ENCODE measurements at places on chromosomes 3 and 15. TPM values are rescaled to one million over a fixed set of nuclear protein-coding genes. Genes with fewer than 3 reads are reported as not detected.

Gene LRRK1
- 31.5 TPM for total RNA-seq

Gene GP5
- not detected for total RNA-seq

Gene SI
- total RNA-seq: not detected

Gene UNC13C
- 0.21 TPM for total RNA-seq

- peaks cover 60% of the 10 kb centered on the region for H3K4me1 ChIP-seq
- H3K4me3 ChIP-seq: no peak overlapping the region
- DNase-seq: no peak
Measured at GRCh38 chr3:188472336-188472735, 318.4 kb downstream of the LPP start.

DNA sequence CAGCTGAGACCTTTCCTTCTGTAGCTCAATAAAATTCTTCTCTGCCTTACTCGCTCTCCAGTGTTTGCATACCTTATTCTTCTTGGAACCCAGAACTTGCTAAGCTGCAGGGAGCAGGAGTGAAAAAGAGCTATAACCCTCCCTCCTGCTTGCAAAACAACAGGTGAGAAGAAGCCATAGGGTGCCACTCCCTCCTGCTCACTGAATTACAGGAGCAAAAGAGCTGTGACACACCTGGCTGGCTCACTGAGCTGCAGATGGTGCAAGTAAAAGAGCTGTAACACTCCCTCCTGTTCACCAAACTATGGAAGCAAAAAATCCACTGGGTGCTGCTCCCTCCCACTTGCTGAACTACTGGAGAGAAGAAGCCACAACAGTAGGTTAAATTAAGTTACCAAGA is 44.2 kb upstream of the C2CD4B start:
- H3K27me3 ChIP-seq: no peaks in the 10 kb centered on the region
- no peaks in the 10 kb centered on the region for H3K4me1 ChIP-seq
- H3K27ac ChIP-seq: no peak overlapping the region
- H3K36me3 ChIP-seq: no peaks in the 10 kb centered on the region
- no peak for DNase-seq
- H3K4me3 ChIP-seq: no peak overlapping the region

DNA sequence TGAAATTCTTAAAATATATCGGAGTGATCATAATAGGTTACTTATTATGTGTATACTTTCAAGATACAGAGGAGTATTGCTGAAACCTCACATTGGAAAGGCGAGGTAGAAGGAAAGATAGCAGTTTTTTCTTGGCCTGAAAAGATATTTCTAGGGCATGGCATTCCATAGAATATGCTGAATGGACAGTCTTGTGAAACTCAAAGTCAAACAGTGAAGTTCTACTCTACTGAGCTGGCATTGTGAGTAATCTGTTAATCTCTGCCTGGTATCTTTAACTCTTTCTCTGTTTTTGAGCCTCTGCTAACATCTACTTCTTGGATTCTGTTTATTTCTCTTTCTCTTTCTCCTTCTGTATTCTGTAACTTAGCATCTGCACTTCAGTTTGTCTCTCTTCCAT is 176.3 kb upstream of the ZBTB20 start:
- peaks cover 5% of the 10 kb centered on the region for H3K4me1 ChIP-seq
- no peaks in the 10 kb centered on the region for H3K27me3 ChIP-seq
- H3K36me3 ChIP-seq: no peaks in the 10 kb centered on the region
- no peak for DNase-seq

DNA sequence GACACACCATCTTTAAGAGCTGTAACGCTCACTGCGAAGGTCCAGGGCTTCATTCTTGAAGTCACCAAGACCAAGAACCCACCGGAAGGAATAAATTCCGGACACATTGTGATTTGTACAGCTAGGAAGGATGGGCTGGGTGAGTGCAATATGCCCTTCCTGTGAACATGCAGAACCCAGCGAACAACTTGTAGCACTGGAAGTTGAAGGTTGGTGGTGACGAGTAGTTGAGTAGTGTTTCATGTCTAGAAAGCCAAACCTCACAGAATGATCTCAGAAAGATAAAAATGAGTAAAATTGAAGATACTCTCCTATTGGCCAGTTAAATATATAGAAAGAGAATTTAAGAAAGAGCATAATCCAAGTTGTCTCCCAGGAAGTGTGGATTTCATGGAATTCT is 462.2 kb upstream of the CFAP20DC start:
- no peak for DNase-seq
- H3K4me1 ChIP-seq: no peaks in the 10 kb centered on the region
- no peak overlapping the region for H3K27ac ChIP-seq
- no peak overlapping the region for H3K4me3 ChIP-seq
- H3K27me3 ChIP-seq: no peaks in the 10 kb centered on the region

- no peak within 1 kb of the TSS for H3K27ac ChIP-seq
- no peaks in the 10 kb centered on the region for H3K36me3 ChIP-seq
- H3K27me3 ChIP-seq: no peaks in the 10 kb centered on the region
- no peak for DNase-seq
Measured at GRCh38 chr15:33968224-33968623, at the start of gene CHRM5. TSS of gene CHRM5 (plus strand) at chr15:33968497. CDS start at chr15:34062718, 94,221 bp downstream.

- H3K4me3 ChIP-seq: no peak overlapping the region
- DNase-seq: peak; percentile 28
- H3K27ac ChIP-seq: peak overlapping the region; percentile 56
- no peaks in the 10 kb centered on the region for H3K36me3 ChIP-seq
- no peaks in the 10 kb centered on the region for H3K27me3 ChIP-seq
Measured at GRCh38 chr3:148790851-148791735, 36.5 kb upstream of the CPB1 start.

DNA sequence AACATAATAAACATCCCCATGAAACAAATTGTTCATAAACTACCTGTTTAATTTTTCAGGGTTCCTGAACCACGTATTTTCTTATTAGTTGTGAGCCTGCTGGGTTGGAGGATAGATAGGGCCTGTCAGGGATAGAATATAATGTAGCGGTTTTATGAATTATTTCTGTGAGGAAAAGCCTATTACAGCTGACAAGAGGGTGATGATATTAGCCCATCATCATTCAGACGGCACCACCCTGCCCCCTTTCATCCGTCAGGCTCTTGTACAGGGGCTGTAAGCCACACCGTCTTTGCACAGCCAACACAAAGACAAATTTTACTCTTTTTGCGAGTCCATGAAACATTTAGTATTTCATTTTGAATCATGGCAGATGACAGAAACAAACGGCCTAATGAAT is 335.3 kb upstream of the TMCO5A start:
- H3K4me1 ChIP-seq: no peaks in the 10 kb centered on the region
- no peak for DNase-seq
- no peaks in the 10 kb centered on the region for H3K36me3 ChIP-seq
- H3K4me3 ChIP-seq: no peak overlapping the region
- no peaks in the 10 kb centered on the region for H3K27me3 ChIP-seq

DNA sequence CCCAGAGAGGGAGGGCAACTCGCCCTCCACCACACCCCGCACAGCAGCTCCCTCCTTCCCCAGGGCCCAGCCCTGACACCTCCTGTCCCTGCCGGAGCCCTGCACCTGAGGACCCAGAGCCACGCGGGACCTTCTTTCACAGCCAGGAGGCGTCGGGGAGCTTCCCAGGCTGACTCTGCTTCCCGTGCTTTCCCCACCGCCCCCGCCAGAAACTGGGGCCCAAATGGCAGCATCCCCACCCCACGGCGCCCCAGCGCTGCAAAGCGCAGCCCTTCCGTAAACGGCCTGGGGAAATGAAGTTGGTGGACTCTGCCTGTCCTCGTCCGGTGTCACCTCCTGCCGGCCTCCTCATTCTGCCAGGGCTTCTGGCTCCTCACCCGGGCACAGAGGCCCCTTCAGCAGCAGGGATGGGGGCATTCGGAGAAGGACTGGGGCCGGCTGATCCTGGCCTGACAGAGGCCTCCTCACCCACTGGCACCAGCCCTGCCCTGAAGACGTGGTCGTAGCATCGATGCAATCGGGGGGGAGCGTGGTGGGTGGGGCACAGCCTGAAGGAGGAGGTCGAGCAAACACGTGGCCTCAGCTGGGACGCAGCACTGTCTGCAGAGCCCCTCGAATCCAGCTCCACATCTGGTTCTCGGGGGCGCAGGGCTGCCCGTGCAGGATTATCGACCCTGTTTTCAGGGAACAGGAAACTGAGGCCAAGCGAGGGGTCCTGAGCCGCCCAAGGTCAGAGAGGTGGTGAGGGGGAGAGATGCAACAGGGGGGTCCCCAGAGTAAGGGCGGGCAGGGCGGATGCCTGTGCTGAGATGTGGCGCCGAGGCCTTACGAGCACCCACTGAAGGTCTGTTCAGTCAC is 235.4 kb downstream of the XXYLT1 start:
- H3K4me3 ChIP-seq: no peak overlapping the region
- peaks cover 5% of the 10 kb centered on the region for H3K4me1 ChIP-seq
- no peaks in the 10 kb centered on the region for H3K36me3 ChIP-seq
- H3K27me3 ChIP-seq: no peaks in the 10 kb centered on the region

DNA sequence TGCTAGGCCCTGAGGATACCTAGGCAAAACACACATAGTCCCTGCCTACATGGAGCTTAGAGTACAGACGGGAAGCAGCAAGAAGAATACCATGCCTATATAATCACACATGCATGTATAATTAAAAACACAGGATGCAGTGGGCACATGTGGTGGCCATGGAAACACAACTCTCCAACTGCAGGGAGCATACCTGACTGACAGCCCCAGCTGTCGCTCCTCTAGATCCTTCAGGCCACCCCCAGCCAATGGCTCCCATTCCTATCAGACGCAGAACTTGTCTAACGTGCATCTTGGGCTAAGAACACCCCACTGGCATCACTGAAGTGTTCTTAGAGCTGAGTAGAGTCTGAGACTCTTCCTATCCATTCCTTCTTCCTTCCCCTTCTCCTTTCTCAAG is 125.5 kb upstream of the FRMD4B start:
- no peaks in the 10 kb centered on the region for H3K27me3 ChIP-seq
- H3K4me3 ChIP-seq: no peak overlapping the region
- no peaks in the 10 kb centered on the region for H3K36me3 ChIP-seq
- peaks cover 9% of the 10 kb centered on the region for H3K4me1 ChIP-seq
- H3K27ac ChIP-seq: no peak overlapping the region

DNA sequence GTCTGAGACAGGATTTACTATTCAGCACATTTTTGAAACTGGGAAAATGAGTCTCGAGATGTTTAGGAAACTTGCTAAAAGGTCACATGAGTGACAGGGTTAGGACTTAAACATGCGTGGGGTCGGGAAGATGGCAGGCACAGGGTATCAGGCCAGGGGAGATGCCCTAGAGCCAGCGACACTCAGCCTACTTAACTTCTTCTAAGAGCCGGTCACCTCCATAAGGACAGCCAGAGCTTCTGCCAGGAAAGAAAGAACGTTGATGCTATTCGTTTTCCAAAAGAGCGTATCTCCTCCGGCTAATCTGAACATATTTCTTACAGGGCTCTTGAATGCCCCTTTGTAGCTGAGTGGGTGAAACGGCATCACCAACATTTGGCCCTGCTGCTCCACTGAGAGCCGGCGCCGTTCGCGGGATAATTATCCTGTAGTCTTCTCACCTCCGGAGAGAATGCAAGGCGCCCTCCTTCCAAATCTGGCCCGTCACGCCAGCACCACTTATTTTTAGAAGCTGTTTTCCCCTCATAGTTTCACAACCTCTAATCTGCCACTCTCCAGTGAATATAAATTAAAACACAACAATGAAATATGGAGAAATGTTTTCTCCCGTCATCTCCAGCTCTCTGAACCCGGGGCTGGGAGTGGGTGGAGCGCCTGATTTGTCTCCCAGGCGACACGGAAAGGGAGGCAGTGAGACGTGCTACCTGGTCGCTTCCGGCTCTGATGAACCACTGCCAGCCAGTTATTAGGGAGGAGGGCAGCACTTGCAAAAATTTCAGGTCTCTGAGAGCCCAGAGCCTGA is 58.5 kb downstream of the LIPC start:
- no peak overlapping the region for H3K4me3 ChIP-seq
- H3K36me3 ChIP-seq: no peaks in the 10 kb centered on the region
- no peak overlapping the region for H3K27ac ChIP-seq
- H3K27me3 ChIP-seq: no peaks in the 10 kb centered on the region

GRCh38 chr3:73465926-73466325 is 158.8 kb downstream of the PDZRN3 start:
- no peaks in the 10 kb centered on the region for H3K27me3 ChIP-seq
- H3K4me3 ChIP-seq: no peak overlapping the region
- no peaks in the 10 kb centered on the region for H3K4me1 ChIP-seq

- DNase-seq: no peak
- no peaks in the 10 kb centered on the region for H3K4me1 ChIP-seq
- no peak overlapping the region for H3K4me3 ChIP-seq
- H3K27me3 ChIP-seq: no peaks in the 10 kb centered on the region
- H3K27ac ChIP-seq: no peak overlapping the region
Measured at GRCh38 chr3:134704133-134704532, 53.3 kb upstream of the KY start.

- no peak for DNase-seq
- H3K27ac ChIP-seq: no peak overlapping the region
- peaks cover 38% of the 10 kb centered on the region for H3K27me3 ChIP-seq
Measured at GRCh38 chr3:54120657-54121413, 1.5 kb upstream of the CACNA2D3 start.

DNA sequence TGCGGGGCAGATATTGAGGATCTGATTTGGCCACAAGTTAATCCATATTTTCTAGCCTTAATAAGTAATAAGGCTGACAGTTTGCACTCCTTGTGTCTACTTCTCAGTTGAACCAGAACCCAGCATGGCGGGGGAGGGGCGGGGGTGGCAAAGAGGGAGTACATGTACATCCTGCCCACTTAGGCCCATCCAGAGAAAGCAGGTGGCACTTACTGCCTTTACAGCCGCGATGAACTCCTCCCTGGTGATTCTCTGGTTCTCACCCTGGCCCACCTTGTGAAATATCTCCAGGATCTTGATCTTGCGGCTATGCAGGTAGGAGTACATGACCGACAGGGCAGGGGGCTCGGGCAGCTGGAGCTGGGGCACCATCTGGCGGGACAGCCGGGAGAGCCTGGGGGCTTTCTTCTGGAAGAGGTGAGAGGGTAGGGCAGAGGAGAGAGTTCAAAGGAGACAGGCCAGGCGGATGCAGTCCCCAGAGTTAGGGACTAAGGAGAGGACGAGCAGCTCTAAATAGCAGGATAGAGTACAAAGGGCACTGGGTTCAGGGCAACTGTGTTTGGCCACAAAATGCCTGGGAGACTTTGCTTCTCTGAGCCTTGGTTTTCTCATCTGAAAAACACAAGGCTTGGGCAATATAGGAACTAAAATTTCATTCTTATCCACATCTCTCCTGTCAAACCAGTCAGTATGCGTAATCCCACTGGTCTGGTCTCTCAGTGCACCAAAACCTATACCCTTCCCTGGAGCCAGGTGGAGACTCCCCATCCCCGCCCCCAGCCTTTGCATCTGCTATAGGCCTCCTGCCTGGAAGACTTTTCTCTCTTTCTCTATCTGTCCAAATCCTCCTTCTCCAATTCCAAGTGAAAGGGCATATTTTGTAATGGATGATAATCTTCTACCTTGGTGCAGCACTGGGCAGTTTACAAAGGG is 10.1 kb downstream of the EFCAB12 start:
- H3K27me3 ChIP-seq: no peaks in the 10 kb centered on the region
- no peak overlapping the region for H3K27ac ChIP-seq
- no peaks in the 10 kb centered on the region for H3K36me3 ChIP-seq
- no peak overlapping the region for H3K4me3 ChIP-seq

DNA sequence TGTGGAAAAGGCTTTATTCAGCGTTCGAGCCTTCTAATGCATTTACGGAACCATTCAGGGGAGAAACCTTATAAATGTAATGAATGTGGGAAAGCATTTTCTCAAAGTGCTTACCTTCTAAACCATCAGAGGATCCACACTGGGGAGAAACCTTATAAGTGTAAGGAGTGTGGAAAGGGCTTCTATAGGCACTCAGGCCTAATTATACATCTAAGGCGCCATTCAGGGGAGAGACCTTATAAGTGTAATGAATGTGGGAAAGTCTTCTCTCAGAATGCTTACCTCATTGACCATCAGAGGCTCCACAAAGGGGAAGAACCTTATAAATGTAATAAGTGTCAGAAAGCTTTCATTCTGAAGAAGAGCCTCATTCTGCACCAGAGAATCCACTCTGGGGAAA is 6.2 kb upstream of the ZNF35 start:
- H3K36me3 ChIP-seq: peaks cover 75% of the 10 kb centered on the region
- H3K27me3 ChIP-seq: no peaks in the 10 kb centered on the region
- H3K4me3 ChIP-seq: no peak overlapping the region
- no peak for DNase-seq

All from tibial nerve (tissue), 4 donors.